Type B pancreatic cell (in vitro differentiated cells): ENCODE measurements at places on chromosomes 3 and 15.

- no peak for DNase-seq
Observed at GRCh38 chr15:68700455-68701123, 120.1 kb downstream of the ANP32A start.

DNA sequence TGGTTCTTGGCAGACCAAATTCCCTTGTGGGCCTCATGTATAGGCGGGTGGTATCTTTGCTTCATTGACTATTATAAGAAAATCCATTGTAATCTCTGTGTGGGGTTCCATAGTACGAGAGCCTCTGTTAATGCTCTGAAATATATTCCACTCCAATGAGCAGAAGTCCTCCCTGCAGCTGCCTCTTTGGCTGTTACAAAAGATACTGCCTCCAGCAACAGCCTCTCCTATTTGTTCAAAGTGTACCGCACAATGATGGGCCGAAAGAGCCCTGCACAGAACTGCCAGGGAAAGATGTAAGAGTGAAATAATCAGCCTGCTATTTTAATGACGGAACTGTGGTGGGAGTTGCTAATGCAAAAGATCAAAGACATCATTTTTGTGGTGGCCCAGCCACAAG lies 48.9 kb downstream of the GRK7 start:
- no peak for DNase-seq

DNA sequence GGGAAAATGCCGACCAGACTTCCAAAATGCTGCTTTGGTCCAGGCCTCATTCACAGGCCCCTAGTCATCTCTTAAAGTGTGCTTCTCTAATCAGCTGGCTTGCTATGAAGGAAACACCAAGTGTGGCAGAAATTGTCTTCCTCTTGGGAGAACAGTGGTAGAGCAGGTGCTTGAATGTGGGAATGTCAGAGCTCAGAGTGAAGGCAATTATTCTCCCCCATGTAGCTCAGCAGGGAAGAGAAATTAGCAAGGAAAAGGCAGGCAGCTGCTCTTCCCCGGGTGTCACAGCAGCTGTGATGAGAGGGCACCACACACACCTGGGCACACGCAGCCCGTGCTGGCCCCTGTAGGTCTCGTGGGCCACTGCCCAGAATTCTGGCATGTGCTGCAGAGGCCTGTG lies 358.5 kb downstream of the WDR72 start:
- DNase-seq: no peak

GRCh38 chr3:196073255-196073753 lies 8.6 kb downstream of the TFRC start:
- DNase-seq: no peak
